ENCODE measurements at places on chromosomes 7 and 10. TPM values are rescaled to one million over a fixed set of nuclear protein-coding genes. Genes with fewer than 3 reads are reported as not detected.

The PRKAG2 gene
- total RNA-seq, result 38.1 TPM

The SPDYE11 gene
- total RNA-seq, result not detected

The CTAGE8 gene
- not detected for total RNA-seq

The CTAGE4 gene
- not detected for total RNA-seq

The WIPF3 gene
- 0.62 TPM for total RNA-seq

The PROSER2 gene
- 26.6 TPM for total RNA-seq

The FKBP6 gene
- not detected for total RNA-seq

The OPALIN gene
- not detected for total RNA-seq

The SH3PXD2A gene
- total RNA-seq, result 1.6 TPM

The CCDC172 gene
- total RNA-seq, result not detected

The LIPJ gene
- not detected for total RNA-seq

The FAM25G gene
- not detected for total RNA-seq

The SCD gene
- total RNA-seq, result 191 TPM

The CHN2 gene
- total RNA-seq, result not detected

The ASB10 gene
- total RNA-seq, result not detected

The KCNMA1 gene
- 71.4 TPM for total RNA-seq

The BMPR1A gene
- total RNA-seq, result 16.8 TPM

The ZNF239 gene
- total RNA-seq, result 2.3 TPM

The MYL10 gene
- not detected for total RNA-seq

The ABCC2 gene
- total RNA-seq, result 149 TPM

The EXOC4 gene
- 22.3 TPM for total RNA-seq

The NAT16 gene
- total RNA-seq, result 0.29 TPM

The BAG3 gene
- total RNA-seq, result 153 TPM

The DNAJC30 gene
- total RNA-seq, result 9.9 TPM

The PRPF18 gene
- total RNA-seq, result 20.6 TPM

The NUP42 gene
- total RNA-seq, result 31.1 TPM

The DENND2A gene
- 0.41 TPM for total RNA-seq

The UNC5B gene
- 1.7 TPM for total RNA-seq

The RGS10 gene
- 52.0 TPM for total RNA-seq

The RAPGEF5 gene
- 0.18 TPM for total RNA-seq

The DOCK1 gene
- 25.8 TPM for total RNA-seq

The ITIH5 gene
- 0.09 TPM for total RNA-seq

The SPDYE8 gene
- total RNA-seq, result not detected

The LEP gene
- not detected for total RNA-seq

The TET1 gene
- total RNA-seq, result 0.58 TPM

The FAM25A gene
- not detected for total RNA-seq

The OPN1SW gene
- not detected for total RNA-seq

All from A549 treated with ZK216348 at 1 μM for 4 hours (cell line).